ENCODE measurements at places on chromosomes 13 and 19. TPM values are rescaled to one million over a fixed set of nuclear protein-coding genes. Genes with fewer than 3 reads are reported as not detected.

DNA sequence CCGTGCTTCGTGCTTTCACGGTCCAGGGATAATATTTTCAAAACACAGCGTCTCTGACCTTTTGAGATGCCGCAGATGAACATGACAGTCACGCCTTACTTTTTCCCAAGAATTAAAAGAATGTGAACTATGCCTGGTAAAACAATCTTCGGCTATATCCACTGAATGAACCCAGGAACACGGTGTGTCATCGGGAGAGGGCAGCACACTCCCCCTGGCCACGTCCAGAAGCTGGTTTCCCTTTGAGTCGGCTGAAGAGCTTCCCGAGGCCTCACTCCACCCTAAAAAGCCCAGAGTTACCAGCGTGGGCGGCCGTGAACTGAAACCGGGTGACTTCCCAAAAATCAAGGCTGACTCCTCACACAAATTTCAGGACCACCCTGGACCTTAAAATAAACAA, 22.9 kb upstream of the SHISA2 start:
- no peak for DNase-seq

DNA sequence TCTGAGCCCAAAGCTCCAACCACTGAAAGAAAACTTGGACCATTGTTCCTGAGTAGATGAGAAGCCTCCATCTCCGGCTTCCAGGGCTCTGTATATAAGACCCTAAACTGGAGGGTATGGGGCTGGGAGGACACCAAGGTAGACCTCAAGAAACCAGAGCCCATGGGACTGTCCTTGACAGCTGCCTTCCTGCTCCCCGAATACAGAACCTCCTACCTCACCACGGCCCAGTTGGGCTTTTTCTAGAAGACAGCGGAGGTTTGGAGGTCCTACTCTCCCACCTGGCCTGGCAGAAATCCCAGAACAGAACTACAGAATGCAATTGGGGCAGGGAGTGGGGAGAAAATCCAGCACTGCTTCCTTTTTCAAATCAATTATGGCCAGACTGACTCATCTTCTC, 177.3 kb upstream of the ZNF507 start:
- DNase-seq: no peak

DNA sequence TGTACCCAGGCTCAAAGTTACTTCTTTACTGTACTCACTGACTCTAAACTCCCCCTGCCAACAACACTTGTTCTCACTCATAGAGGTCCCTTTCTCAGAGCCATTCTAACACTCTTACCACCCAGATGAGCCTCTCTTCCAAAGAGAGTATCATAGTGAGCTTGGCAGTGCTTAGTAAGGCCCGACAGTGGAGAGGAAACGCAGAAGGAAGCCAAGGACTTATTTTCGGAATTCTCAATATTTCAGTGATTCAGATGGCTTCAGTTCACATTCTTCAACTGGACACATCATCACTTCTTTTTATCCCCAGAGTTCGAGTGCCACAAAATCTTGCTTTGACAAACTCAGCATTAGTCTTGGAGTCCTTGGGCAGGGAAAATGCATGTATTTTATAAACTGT, 285.9 kb downstream of the DNAJC15 start:
- no peak for DNase-seq

- DNase-seq: no peak
These were observed 124.0 kb downstream of the TDRD3 start for GRCh38 chr13:60520902-60521569.

- no peak for DNase-seq
These were observed 16.7 kb upstream of the FCGBP start for GRCh38 chr19:39951065-39951650.

DNA sequence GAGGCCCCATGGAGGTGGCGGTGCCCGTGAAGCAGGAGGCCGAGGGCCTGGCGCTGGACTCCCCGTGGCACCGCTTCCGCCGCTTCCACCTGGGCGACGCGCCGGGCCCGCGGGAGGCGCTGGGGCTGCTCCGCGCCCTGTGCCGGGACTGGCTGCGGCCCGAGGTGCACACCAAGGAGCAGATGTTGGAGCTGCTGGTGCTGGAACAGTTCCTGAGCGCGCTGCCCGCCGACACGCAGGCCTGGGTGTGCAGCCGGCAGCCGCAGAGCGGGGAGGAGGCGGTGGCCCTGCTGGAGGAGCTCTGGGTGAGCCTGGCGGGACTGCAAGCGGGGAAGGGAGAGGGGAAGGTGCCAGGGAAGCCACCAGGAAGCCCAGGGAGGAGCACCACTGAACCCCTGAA, 5.8 kb downstream of the ZNF444 start:
- no peak for DNase-seq

DNA sequence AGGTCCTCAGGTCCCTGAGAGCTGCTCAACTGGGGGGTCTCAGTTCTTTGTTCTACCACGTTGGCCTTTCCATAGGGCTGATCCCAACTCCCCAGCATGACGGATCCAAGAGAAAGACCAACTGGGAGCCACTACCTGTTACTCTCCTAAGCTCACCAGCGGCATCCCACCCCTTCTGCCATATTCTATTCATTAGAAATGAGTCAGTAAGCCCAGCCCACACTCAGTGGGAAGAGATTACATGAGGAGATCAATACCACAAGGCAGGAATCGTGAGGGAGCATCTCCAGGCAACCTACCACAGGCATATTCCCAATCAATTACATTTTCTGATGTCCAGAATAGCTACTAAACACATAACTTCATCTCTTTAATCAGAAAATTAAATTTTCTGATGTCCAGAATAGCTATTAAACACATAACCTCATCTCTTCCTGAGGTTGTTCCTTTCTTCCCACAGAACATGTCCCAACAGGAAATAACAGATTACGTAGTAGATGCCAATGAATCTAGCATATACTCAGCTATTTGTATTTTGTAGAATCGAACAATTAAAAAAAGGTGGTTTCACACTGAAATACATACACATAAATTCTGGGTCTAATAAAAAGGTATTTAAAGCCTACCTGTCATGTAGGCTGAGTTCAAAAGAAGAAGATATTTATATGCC, 708.1 kb upstream of the ARGLU1 start:
- no peak for DNase-seq

GRCh38 chr13:110633776-110634175, 18.4 kb downstream of the NAXD start:
- no peak for DNase-seq

DNA sequence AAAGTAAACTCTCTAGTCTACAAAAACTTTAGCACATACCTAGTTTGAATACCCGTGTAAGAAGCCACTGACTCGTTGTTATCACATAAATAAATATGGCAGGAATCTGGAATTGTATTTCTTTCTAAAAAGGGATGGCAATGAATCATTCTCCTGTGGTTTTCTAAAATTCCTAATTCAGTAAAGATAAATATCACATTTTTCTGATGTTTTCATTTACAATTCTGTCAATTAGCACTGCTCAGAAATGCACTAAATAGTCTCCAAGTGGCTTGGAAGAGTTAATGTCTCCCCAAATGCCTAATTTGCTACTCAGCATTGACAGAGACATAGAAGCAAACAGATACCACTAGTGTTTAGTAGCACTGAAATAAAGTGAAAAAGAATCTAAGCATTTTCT, 547.7 kb upstream of the SLITRK1 start:
- no peak for DNase-seq

DNA sequence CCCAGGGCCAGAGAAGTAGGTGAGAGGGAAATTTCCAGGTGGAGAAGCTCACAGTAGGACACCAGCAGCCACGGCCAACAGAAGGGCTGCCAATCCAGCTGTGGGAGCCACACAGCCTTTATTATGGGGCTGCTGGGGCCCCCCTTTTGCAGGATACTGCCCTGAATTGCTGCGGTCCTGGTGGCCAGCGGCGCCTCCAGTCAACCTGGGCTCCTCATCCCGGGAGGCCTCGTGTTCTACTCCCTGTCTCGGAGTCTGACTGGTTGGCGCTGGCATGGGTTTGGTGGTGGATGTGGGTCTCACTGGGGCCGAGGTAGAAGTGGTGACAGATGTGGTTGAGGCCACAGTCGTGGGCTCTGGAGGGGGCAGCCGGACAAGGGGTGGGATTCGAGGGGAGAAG, 4.1 kb downstream of the LYPD3 start:
- DNase-seq: no peak

DNA sequence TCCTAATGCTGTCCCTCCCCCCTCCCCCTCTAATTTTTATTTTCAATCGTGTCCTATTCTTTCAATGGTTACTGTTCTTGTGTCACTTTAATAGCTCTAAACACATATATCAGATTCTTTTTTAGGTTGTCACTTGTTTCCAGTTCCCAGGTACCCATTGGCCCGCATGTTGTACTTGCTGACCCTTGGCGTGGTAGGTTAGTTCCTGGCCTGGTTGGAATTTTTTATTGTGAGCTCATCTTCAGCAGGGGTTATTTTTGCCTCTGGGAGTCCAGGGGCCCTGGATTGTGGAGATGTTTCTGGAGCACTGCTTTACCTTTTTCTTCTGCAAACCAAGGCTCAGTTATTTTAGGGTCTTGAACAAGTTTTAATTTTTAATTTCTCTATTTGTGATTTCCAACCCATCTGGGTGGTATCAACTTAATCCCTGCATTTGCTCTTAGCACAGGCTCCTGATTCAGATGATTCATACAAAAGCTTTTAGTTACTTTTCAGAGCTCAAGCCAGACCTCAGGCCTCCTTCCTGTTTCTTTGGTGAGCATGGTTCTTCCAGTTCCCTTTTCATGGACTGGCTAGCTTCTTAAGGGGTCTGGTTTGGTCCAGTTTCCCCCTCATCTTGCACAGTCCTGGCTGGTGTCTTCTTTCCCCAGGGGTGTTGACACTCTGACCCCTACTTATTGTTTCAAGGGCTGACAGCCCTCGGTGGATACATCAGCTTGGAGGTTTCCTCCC, 220.5 kb downstream of the TM9SF2 start:
- DNase-seq: no peak

GRCh38 chr19:15733895-15734294, 3.9 kb upstream of the OR10H3 start:
- DNase-seq: no peak

- DNase-seq: no peak
These were observed 90.2 kb downstream of the RAB20 start for GRCh38 chr13:110471156-110471832.

DNA sequence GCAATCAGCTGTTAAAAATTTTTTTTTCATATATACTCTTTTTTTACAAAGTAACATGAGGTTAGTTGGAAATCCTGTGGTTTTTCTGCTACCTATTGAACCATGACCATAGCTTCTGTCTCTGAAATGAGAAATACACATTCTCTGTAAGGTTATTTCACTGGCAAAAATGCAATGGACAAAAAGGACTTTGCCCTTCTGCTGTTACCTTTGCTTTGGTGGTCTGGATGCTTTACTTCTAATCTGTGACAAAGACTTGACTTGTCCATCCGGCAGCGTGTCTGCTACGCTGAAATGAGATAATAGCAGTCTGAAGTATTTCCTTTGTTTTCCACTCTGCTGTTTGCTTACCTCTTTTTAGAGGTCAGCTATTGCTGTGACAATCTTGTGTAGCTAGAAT, 412.8 kb downstream of the SLITRK6 start:
- no peak for DNase-seq

GRCh38 chr19:35022460-35022859, 7.8 kb upstream of the SCN1B start:
- no peak for DNase-seq

DNA sequence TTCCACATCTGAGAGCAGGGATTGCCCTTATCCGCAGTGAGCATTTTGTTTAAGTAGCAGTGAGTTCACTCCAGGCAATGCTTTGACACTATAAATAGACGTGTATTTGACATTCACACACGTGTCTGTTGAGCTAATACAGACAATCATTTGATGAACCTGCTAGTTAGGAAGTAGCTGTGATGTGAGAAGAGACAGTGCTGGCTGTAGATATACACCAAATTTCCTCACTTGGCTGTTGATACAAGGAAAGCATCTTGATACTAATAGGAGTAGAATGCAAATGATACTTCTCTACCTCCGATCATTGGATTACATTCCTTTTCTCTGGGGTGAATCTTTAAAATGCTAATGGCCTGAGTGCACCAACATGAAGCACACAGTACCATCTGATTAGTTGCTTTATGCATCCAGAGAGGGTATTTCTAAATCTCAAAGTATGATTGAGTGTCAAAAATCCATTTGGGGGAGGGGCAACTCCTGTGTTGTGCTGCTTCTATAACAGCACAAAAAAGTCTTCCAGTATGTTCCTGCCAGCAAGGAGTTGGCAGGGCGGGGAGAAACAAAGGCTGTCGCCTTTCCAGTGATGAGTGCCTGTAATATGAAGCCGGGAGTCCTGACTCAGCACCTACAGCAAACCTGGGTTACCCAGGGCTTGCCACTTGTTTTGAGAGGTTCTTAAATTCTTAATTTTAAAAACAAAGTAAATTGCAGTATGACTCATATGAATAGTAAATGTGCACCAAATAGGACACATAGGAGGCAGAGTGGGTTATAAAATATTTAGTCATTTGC, 7.0 kb downstream of the CUL4A start:
- DNase-seq: no peak

GRCh38 chr19:4278419-4279266, at the start of gene SHD:
TSS of gene SHD (plus strand) at chr19:4279266. CDS start at chr19:4280064, 798 bp downstream.
- no peak for DNase-seq

DNA sequence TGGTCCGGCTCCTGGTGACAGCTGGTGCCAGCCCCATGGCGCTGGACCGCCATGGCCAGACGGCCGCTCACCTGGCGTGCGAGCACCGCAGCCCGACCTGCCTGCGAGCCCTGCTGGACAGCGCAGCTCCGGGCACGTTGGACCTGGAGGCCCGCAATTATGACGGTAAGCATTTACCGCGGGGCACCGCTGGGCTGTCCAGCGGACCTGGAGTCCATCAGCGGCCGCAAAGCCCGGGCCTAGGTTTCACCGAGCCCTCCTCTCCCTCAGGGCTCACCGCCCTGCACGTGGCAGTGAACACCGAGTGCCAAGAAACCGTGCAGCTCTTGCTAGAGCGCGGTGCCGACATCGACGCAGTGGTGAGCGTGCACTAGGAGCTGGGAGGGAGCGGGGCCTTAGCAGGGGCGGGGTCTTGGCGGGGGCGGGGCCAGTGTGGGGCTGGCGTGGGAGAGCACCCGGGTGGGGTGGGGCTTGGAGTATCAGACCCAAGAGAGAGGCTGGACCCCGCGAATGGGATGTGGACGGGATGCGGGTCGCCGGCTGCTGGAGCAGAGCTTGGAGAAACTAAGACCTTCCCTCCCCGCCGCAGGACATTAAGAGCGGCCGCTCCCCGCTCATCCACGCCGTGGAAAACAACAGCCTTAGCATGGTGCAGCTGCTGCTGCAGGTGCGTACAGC, 8.7 kb downstream of the BCL3 start:
- no peak for DNase-seq

Gene C19orf38
- 12.0 TPM for total RNA-seq

Gene GPALPP1
- total RNA-seq: 24.3 TPM

Gene HRC
- total RNA-seq: not detected

Gene GAPDHS
- total RNA-seq: not detected

Gene PLK5
- not detected for total RNA-seq

Gene MEIS3
- total RNA-seq: not detected

Gene GFY
- not detected for total RNA-seq

Gene OR7A5
- total RNA-seq: not detected

Gene APC2
- 0.05 TPM for total RNA-seq

Gene ERICH4
- total RNA-seq: not detected

Gene METTL21C
- total RNA-seq: not detected

Gene AMER2
- total RNA-seq: not detected

Gene WDR87
- not detected for total RNA-seq
